ENCODE measurements at places on chromosomes 2 and 18.

DNA sequence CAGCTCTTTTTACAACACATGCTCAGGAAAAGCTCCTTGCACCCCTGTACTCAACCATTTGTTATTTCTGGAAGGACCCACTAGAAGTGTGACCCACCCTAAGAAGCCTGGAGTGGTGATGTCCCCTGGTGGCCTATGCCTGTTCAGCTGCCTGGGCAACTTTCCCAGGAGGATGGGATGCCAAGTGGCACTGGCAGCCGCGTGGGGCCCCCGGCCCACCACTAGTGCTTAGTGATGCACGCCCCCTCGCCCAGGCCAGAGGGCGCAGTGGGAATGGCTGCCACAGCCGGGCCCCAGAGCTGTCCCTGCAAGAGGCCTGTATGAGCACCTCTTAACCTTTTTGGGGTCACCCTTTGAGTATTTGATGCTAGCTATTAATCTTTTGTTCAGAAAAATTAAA, 18.1 kb downstream of the IMPA2 start:
- DNase-seq = no peak

GRCh38 chr2:16318474-16319195, 347.0 kb downstream of the CYRIA start:
- DNase-seq = no peak

GRCh38 chr2:184611361-184612085, 13.2 kb downstream of the ZNF804A start:
- DNase-seq = no peak

DNA sequence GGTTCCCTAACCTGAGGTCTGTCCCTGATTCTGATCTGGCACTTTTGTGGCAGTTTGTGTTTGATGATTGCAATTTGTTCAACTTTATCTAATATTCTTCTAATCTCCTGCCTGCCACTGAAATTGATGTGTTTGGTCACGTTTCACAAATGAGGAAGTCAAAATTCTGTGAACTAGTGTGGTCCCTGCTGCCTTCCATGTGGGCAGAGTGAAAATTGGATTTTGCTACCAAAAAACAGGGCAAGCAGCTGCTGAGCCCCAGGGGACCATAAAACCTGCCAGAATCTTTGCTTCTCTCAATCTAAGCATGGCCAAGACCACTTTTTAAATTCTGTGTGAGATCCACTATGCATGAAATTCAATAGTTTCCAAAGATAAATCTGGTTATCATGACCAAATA, 195.5 kb upstream of the CYRIA start:
- DNase-seq = no peak

- no peak for DNase-seq
These were observed 44.3 kb downstream of the LPIN2 start for GRCh38 chr18:2968606-2969005.

DNA sequence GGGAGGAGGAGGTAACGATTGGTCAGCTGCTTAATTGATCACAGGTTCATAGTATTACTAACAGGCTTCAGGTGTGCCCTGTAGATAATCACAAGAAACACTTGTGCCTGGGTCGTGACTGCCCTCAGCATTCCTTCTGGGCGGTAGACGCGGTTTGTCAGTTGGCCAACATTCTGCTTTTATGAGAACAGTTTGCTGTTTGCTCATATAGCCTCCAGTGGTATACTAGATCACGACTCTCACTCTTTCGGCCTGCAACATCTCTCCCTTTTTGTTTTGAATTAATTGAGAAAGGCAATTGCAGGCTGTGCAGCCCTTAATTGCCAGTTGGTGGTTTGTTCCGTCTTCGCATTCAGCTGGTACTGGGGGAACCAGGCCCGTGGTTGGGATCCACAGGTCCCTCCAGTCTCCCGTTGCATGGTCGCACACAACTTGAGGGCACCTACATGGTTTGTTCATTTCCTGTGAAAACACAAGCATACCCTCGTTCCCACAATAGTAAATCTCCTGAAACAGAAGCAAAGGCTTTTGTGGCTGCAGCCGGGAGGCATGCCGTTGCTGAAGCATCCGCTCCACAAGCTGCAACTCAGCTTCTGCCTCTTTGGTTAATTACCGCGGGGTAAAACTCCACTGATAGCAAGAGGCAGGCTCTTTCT, 30.3 kb upstream of the GPR17 start:
- DNase-seq = no peak

GRCh38 chr2:239162976-239163687, 237.7 kb downstream of the HDAC4 start:
- DNase-seq = no peak

DNA sequence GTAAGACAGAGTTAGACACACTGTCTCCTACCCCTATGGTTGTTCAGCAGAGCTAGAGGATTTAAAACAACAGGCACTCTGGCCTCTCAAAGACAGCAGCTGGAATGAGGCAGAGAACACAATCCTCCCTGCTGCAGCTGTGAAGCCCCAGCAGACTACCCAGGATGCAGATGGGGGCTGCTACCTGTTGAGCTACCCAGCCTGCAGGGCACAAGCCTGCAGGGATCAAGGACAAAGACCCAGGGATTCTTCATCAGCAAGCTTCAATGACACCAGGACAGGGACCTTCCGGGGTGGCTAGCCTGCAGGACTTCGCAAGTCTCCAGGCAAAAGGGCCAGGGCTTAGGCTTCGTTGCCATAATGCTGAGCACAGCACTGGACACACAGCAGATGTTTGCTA, 27.2 kb downstream of the GALNT14 start:
- DNase-seq = no peak

GRCh38 chr18:9697121-9697520, 11.0 kb upstream of the RAB31 start:
- no peak for DNase-seq

GRCh38 chr2:219615894-219616293, 11.5 kb upstream of the SLC4A3 start:
- DNase-seq = no peak

DNA sequence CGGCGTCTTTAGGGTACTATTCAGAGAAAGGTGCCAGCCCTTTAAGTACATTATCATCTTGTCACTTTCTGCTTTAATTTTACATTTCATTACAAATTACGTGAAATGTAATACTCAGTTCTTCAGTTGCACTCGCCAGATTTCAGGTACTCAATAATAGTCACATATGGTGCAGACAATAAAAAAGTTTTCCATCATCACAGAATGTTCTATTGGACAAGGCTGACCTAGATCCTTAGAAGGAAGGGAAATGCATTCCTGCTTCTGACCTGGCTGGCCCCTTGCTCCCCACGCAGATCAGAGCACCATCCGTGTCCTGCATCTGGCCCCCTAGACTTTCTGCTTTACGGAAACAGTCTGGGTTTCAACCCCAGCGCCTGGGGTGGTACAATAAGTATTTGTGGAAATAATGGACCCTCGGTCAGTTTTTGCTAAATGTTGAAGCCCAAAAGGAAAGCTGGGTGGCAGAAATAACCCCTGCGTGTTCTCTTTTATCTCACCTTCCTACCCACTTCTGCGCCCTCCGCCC, 681 bp upstream of the C2orf72 start:
- DNase-seq = no peak

DNA sequence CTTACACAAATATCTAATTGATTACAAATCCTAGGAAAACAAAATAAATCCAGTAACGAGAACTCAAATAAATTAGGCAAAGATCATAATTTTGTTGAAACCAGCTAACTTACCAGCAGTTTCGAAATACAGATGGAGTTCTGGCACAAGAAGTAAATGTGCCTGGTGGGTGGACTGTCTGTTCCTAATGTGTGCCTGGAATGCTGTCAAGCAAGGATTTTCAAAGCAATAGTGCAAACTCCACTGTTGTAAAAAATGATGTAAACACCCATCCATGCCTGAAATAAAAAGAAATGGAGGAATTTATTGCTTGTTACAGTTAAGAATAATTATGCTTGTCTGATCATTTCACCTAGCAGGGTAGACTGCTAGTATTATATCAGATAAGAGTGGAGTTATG, 423.9 kb upstream of the MAP2 start:
- DNase-seq = no peak

GRCh38 chr2:50749216-50749615, 282.7 kb downstream of the NRXN1 start:
- DNase-seq = no peak

DNA sequence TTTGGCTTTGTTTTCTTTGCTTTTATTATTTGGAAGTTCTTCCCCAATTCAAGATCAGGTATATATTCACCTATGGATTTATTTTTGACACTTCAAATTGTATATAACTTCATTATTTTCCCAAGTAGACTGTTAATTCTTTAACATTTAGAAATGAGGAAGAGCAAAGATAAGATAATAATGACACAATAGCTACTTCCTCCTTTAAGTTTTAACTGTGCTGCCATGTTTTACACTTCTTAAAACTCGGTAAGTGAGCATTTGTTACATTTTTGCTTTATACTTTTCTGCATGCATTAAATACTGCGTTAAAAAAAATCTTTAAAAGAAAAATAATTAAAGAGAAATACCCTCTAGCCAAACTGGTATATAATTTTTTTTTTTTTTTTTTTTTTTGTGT, 32.5 kb downstream of the SLC66A3 start:
- DNase-seq = no peak

- no peak for DNase-seq
These were observed 1177.4 kb upstream of the LRRTM1 start for GRCh38 chr2:81481994-81482368.

DNA sequence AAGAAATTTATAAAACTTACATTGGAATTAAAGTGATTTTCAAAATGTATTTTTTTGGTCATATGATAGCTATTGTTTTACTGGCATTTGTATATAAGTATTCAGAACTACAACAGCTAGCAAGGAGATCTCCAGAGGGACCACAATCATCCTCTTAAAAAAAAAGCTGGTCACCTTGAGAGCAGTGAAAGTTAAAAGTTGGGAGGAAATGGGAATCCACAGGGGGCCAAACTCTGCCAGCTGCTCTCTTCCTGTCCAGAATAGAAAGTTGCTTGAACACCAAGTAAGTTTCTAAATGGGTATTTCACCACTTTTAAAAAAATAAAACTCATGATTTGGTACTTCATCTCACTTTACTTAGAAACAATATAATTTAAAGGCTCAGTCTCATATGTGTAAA, 1025.1 kb downstream of the LRP1B start:
- DNase-seq = no peak

DNA sequence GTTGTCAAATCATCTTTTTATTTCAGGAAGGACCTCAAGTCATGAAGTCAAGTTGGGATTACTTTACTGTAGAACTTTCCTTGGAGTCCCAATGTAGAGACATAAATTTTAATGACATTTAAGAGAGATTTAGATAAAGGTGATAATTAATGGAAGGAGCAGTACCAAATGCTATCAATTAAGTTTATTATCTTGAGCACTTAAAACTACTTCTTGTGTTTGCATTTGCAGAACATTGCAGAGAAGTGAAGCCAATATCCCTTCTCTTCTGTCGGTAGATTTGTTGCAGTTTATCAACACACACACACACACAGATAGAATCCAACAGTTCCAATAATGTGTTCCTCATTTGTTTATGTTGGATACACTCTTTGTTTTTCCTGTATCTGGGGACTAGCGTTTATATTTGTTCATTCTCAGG, 570.7 kb downstream of the EPHA4 start:
- DNase-seq = no peak

DNA sequence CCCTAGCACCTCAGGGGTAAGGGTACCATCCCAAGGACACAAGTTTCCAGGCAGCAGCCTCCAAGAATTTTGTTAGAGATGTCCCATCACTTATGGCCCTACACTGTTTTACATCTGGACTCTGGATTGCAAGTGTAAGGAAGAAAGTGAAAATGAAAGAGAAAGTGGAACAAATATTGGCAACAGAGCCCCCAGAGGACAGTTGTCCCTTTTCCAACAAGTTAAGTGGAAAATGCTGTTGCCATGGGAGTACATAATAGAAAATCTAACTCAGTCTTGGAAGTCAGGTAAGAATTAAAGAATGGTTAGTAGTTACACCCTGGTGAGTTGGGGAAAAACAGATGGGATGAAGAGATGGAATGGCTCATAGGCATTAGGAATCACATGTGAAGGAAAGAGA, 50.6 kb downstream of the TTC21B start:
- no peak for DNase-seq

GRCh38 chr18:23798249-23798648, 109.0 kb downstream of the LAMA3 start:
- DNase-seq = no peak

DNA sequence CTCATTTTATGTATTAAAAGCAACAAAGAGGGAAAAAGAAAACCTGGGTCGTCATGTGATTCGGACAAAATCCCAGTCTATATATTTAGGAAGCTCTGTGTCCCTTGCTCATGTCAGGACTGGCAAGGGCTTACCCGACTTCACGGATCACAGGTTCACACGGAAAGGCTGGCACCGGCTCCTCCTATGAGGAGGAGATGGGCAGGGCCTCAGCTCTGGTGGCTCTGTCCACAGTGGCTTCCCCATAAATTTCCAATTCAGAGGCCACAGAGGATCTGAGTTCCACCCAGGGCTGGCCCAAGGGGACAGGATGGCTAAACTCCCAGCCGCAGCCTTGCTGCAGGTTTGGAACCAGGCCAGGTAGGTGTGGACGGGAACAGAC, 186.8 kb downstream of the BCL2 start:
- no peak for DNase-seq
